ENCODE measurements at places on chromosomes 13 and 19. TPM values are rescaled to one million over a fixed set of nuclear protein-coding genes. Genes with fewer than 3 reads are reported as not detected.
A peak's percentile ranks its signal among the peaks of the same experiment; 100 is the strongest.

Gene NLRP11
- total RNA-seq, result not detected

Gene KRTDAP
- total RNA-seq, result 4.6 TPM

Gene DAND5
- not detected for total RNA-seq

Gene JAK3
- 4.8 TPM for total RNA-seq

Gene SIGLEC12
- total RNA-seq, result 0.22 TPM

GRCh38 chr13:99981735-99982035 lies at the start of gene ZIC2:
TSS of gene ZIC2 (plus strand) at chr13:99981784. CDS start at chr13:99982065, 281 bp downstream.
- no peak within 1 kb of the TSS for H3K27ac ChIP-seq
- H3K4me3 ChIP-seq, result peak within 1 kb of the TSS; percentile 50
- DNase-seq, result no peak
- peaks cover 78% of the 10 kb centered on the region for H3K4me1 ChIP-seq
- H3K27me3 ChIP-seq, result peaks cover 72% of the 10 kb centered on the region

GRCh38 chr19:48963371-48964204 lies 1.5 kb upstream of the FTL start:
- H3K27me3 ChIP-seq, result no peaks in the 10 kb centered on the region
- peaks cover 44% of the 10 kb centered on the region for H3K4me1 ChIP-seq
- H3K4me3 ChIP-seq, result peak overlapping the region; percentile 97
- peak overlapping the region; percentile 84 for H3K27ac ChIP-seq

DNA sequence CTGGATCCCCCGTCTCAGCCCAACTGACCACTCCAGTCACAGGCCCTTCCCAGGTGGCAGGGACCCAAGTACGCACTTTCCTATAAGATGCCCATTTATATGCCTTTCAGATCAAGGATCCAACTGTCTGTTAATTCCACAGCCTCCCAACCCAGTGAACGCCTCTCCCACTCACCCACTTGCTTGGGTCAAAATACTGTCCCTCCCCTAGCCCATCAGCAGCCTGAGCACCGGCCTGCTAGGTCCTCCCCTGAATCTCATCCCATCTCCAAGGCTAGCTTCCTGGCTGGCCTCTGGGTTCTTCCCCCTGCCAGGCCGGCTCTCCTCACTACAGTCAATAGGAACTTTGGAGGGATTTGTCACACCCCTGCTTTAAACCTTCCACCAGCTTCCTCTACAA lies 1.9 kb downstream of the UBE2S start:
- H3K36me3 ChIP-seq, result peaks cover 24% of the 10 kb centered on the region
- peaks cover 31% of the 10 kb centered on the region for H3K4me1 ChIP-seq
- H3K27me3 ChIP-seq, result no peaks in the 10 kb centered on the region
- no peak overlapping the region for H3K27ac ChIP-seq

DNA sequence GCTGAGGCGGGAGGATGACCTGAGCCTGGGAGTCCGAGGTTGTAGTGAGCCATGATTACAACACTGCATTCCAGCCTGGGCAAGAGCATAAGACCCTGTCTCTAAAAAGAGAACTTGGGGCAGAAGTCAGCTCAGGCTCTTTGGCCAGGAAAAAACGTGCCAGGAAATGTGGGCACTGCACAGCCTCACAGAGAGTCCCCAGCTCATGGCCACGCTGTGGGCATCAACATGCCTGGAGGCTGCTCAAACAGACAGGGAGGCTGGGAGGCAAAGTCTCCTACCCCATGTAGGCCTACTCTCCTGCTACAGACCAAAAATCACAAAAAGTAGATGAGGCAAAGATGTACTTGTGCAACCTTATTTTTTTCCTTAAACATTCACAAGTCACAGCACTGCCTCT lies 49.4 kb downstream of the PEPD start:
- no peak overlapping the region for H3K27ac ChIP-seq
- H3K36me3 ChIP-seq, result no peaks in the 10 kb centered on the region
- H3K4me1 ChIP-seq, result no peaks in the 10 kb centered on the region
- no peaks in the 10 kb centered on the region for H3K27me3 ChIP-seq

DNA sequence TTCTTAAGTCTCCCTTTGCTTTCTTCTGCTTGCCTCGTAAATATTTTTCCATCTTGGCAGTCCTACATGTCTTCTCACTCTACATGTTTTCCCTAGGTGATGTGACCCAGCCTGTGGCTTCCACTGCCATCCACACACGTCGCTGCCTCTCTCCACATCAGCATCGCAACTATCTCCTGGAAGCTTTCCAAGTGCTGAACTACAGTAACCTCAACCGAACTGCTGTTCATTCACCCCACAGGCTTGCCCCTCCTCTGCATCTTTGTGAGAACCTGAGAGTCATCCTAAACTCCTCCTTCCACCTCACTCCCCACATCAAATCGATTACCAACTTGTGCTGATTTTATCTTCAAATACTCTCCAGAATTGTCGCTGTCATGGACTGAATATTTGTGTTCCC lies 41.2 kb upstream of the USPL1 start:
- no peaks in the 10 kb centered on the region for H3K36me3 ChIP-seq
- H3K4me1 ChIP-seq, result peaks cover 4% of the 10 kb centered on the region
- DNase-seq, result no peak
- no peak overlapping the region for H3K4me3 ChIP-seq

DNA sequence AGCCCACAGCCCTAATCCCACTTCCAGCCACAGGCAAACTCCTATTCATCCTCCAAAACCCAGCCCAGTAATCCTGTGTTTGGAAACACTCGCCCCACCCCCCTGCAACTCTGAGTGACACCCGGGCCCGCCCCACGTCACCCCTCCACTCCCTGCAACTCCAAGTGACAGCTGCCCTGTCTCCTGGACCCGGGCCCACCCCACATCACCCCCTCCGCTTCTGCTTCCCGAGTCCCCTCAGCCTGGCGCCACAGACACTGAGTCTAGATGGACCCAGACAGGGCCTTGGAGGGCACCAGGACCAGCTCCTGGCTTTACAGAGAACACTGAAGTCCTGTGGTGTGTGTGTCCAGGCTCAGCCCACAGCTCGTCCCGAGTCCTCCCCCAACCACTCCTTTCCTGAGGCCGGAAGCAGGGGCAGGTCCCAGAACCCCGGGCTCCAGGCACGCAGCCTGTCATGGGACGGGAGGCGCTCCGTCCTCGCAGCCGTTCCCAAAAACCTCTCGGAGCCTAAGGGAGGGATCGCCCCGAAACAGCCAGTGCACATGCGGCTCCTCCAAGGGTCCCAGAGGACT lies 7.7 kb downstream of the REXO1 start:
- DNase-seq, result no peak
- H3K36me3 ChIP-seq, result peaks cover 40% of the 10 kb centered on the region
- peaks cover 58% of the 10 kb centered on the region for H3K4me1 ChIP-seq
- H3K27me3 ChIP-seq, result no peaks in the 10 kb centered on the region
- H3K4me3 ChIP-seq, result peak overlapping the region; percentile 33

- no peaks in the 10 kb centered on the region for H3K36me3 ChIP-seq
- no peaks in the 10 kb centered on the region for H3K27me3 ChIP-seq
- peak; percentile 45 for DNase-seq
- H3K27ac ChIP-seq, result no peak overlapping the region
Observed at GRCh38 chr19:35330475-35330874, 1.5 kb downstream of the CD22 start.

- H3K4me1 ChIP-seq, result no peaks in the 10 kb centered on the region
- no peak overlapping the region for H3K27ac ChIP-seq
- H3K27me3 ChIP-seq, result no peaks in the 10 kb centered on the region
- no peaks in the 10 kb centered on the region for H3K36me3 ChIP-seq
- DNase-seq, result no peak
Observed at GRCh38 chr19:55777528-55777927, 8.6 kb downstream of the RFPL4AL1 start.

DNA sequence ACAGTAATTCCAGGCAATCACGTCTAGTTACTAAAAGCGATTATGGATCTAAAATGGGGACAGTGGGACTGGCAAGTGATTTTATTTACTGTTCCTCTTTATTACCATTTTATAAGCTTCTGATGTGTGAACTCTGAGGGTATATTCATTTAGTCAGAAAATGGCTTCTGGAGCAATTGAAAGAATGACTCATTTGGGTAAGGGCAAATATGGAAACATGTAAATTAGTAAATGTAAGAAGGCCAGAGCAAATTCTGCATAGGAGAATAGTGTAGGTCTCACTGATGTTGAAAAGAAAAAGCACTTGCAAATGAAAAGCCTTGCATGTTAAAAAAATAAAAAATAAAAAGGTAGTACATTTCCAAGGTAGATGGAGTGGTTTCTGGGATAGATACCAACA lies 262.2 kb downstream of the KLF5 start:
- no peak overlapping the region for H3K4me3 ChIP-seq
- H3K27ac ChIP-seq, result no peak overlapping the region
- peaks cover 10% of the 10 kb centered on the region for H3K4me1 ChIP-seq
- H3K36me3 ChIP-seq, result no peaks in the 10 kb centered on the region

- no peak for DNase-seq
- no peaks in the 10 kb centered on the region for H3K27me3 ChIP-seq
- no peak overlapping the region for H3K27ac ChIP-seq
- no peak overlapping the region for H3K4me3 ChIP-seq
Observed at GRCh38 chr13:108859197-108860012, 230.0 kb downstream of the MYO16 start.

- no peaks in the 10 kb centered on the region for H3K27me3 ChIP-seq
- H3K4me3 ChIP-seq, result no peak overlapping the region
- no peaks in the 10 kb centered on the region for H3K36me3 ChIP-seq
- no peak for DNase-seq
- no peaks in the 10 kb centered on the region for H3K4me1 ChIP-seq
- no peak overlapping the region for H3K27ac ChIP-seq
Observed at GRCh38 chr13:42728507-42729180, 52.7 kb upstream of the FAM216B start.

GRCh38 chr19:4803736-4804695 lies 12.5 kb downstream of the FEM1A start:
- DNase-seq, result no peak
- no peaks in the 10 kb centered on the region for H3K36me3 ChIP-seq
- no peak overlapping the region for H3K27ac ChIP-seq
- H3K27me3 ChIP-seq, result no peaks in the 10 kb centered on the region
- no peak overlapping the region for H3K4me3 ChIP-seq

GRCh38 chr13:33180122-33180804 lies 105.3 kb downstream of the STARD13 start:
- H3K27me3 ChIP-seq, result no peaks in the 10 kb centered on the region
- H3K27ac ChIP-seq, result no peak overlapping the region
- H3K36me3 ChIP-seq, result no peaks in the 10 kb centered on the region
- H3K4me3 ChIP-seq, result no peak overlapping the region
